ENCODE measurements at places on chromosomes 4 and X.

DNA sequence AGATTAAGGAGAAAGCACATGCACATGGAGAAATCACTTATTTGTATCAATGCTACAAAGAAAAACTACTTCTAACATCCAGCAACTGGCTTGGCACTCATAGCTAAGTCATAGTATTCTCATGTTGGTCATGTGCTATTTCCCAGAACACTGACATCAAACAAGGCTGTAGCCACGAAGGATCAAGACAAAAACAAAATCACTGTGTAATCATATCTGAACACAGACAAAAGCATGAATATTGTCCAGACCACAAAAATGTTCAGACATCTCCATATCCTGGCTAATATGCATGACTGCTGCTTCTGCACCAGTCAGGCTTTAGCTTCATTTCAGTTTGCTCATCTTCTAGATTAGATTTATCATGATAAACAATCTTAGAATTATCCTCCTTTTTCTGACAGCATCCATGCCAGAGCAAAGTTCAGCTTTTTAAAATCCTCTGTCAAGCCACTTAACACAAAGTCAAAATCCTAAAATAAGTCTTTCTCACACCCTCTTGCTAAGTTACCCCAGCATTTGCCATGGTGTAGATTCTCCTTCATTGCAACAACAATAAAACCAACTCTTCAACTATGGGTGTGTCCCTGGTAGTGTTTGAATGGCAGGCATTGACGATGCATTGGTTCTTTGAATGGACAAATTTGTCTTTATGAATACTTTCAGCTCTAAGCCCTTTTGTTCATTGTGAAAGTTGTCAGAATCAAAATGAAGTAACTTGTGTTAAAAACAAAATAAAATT is 39.1 kb upstream of the NPFFR2 start:
- DNase-seq = no peak

DNA sequence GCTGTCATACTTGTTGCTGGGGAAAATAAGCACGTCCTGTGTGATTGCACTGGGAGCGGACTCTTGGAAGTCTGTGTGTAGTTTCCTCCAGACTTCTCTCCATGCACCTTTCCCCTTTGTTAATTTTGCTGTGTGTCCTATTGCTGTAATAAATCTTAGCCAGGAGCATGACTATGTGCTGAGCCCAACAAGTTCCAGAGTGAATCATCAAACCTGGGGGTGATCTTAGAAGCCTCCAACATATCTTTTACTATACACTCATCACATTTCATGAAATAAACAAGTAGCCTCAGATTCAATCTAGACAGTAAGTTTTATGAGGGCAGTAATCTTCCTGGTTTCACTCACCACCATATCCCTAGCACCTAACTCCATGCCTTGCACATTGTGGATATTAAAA is 43.3 kb upstream of the FGF13 start:
- DNase-seq = no peak

DNA sequence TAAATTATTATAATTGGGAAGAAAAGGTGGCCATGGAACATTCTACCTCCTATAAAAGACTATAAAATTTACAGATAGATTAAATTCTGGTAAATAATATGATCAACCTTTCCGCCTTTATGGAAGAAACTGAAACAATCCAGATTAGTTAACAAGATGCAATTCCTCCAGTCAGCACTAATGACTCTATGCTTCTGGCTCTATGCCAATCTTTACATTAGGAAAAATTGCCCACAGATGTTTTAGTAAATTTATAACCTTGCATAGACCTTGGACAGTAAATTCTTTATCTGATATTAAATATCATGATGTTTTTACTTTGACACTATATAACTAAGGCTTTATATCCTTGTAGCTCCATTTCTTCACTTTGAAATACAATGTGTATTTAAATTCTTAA is 2302.5 kb downstream of the ARAP2 start:
- no peak for DNase-seq

DNA sequence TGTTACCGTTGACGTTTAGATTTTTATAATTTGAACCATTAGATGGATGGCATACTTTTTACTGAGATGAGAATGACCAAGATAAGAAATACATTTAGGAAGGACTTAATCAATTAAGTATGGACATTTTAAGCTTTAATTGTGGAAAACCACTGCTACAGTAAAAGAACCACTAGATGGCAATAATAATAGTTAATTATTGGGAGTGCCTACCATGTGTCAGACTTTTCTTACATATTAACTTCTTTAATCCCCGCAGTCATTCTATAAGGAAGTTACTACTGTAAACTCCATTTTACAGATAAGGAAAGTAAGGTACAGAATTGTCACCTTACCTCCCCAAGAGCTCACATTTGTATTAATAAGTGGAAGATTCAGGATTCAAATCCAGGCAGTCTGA is 48.5 kb upstream of the MYOZ2 start:
- DNase-seq = no peak

DNA sequence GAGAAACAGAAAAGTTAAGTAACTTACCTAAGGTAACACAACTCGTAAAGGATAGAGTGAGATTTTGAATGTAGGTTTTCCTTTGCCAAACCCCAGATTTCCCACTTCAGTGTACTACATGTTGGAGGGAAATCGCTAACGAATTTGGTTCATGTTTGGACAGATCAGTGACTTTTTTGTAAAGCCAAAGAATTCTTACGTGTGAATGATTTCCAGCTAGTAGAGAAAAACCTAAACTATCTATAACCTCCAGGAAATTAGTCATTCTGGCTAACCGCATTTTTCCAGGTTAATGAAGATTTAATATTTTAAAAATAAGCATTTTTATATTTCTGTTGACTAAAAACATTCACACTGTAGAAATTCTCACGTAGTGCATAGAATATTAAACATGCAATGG is 7.2 kb downstream of the TENM3 start:
- DNase-seq = no peak

DNA sequence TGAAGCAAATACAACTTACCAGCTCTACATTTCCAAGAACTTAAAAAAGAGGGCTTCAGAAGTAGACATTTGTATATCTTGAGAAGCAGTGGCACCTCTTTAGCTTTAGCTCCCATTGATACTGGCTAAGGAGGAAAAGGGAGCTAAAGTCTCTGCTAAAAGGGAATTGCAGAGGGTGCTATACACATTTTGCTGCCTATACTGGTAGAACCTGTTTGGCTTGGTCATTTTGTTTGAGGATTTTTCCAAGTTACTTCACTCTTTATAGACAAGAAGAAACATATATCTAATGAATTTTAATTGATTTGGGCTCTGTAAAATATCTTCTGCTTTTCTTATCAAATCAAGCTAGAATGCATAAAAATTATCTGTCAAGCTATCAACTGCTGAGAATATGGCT is 11.8 kb downstream of the PAPSS1 start:
- DNase-seq = no peak

DNA sequence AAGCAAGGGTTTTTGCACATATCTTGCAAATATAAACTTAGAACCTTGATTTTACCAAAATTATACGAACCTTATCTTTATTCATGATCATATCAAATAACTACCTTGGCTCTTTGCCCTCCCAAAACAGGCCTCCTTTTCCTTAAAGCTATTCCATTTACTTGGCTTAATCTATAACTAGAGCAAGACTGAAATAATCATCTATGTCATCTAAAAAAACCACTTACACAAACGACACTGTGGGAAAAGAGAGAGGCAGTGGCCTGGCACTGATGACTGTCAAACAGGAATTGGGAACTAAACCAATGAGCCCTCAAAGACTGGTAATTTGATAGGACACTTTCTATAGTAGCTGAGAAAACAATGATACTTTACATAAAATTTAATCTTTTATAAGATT is 11.7 kb upstream of the PTPN13 start:
- DNase-seq = no peak

DNA sequence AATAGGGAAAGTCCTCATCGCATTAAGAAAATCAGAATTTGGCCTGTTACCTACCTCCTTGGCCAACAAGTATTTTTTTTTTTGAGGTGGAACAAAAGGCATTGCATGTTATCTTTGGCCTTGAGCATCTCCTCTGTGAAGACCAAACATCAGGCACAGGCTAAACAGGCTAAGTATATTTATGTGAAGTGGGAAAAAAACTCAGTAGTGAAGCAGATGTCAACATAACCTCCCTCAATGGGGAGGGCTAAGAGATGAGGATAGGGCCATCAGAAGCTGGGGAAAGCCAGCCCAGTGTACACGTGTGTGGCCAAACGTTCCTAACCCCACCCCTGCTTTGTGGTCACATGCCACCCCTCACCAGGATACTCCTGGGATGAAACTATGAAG is 102.5 kb downstream of the FNIP2 start:
- DNase-seq = no peak

GRCh38 chr4:40840985-40841571 is 91.3 kb downstream of the NSUN7 start:
- peak; percentile 65 for DNase-seq

DNA sequence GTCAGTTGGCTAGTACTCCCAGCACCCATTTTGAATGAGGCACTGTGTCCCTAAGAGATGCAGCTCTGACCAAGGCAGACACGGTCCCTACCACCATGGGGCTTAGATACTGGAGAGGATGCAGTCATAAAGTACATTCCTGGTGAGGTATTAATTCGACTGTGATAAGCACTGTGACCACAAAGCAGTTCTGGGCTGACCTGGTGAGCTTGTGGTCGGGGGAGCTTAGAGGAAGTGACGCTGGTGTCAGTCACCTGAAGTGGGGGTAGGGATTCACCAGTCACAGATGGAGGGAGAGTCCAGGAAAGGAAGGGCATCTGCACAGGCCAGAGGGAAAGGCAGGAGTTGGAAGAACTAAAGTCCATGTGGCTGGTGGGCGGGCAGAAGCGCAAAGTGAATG is 15.8 kb upstream of the CLTRN start:
- no peak for DNase-seq

GRCh38 chr4:152678841-152679240 is 956 bp downstream of the TMEM154 start:
- no peak for DNase-seq

GRCh38 chr4:144574509-144574908 is 71.4 kb upstream of the HHIP start:
- DNase-seq = no peak

GRCh38 chr4:48967101-48967500 is 19.0 kb upstream of the CWH43 start:
- no peak for DNase-seq

GRCh38 chrX:136752796-136753195 is 27.9 kb downstream of the ARHGEF6 start:
- no peak for DNase-seq

- DNase-seq = no peak
Observed at GRCh38 chrX:11040405-11040804, 70.7 kb upstream of the HCCS start.

DNA sequence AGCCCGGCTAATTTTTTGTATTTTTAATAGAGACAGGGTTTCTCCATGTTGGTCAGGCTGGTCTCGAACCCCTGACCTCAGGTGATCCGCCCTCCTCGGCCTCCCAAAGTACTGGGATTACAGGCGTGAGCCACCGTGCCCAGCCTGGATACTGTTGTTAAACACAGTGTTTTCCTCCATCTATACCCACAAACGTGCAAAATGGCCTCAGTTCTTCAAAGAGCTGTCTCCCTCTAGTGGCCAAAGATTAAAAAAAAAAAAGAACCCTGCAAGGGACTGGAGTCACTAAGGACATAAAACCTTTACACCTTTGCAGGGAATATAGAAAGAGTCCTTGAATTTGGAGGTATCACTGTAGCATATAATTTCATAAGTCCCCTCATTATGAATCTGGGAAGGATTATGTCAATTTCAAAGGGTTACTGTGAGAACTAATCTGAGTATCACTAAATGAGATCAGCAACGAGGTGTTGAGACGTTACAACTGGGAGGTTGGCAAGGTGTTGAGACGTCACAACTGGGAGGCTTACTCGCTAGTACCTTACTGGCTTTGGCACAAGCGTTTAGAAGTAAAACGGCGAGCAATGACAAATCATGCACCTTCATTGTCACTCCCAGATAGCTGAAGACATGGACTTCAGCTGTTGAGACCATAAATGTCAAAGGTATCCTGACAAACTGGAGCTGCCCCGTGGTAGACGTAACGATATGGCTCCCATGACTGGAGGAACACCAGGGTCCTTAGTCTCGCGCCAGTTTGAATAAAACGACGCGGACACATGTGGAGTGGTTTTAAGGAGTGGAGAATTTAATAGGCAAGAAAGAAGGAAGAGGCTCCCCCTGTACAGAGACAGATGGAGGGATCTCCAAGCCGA is 33.4 kb upstream of the ENPP6 start:
- DNase-seq = no peak

- no peak for DNase-seq
Observed at GRCh38 chr4:158169506-158169905, 3.3 kb downstream of the GASK1B start.

DNA sequence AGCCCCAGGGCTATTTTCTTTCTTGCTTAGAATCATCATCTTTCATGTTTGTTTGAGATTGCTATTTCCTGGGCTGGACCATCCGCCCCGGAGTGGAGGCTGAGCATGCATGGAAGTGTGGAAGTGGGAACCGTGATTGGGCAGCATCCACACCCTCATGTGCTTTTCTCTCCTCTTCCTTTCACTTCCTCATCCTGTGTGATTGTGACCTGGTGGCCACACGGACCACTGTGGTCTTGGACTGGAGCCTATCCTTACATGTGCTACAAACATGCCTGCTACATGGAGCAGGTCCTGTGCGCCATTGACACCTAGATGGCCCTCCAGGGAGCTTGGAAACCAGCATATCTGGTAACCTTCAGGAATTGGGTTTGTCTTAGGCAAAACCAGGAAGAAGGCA is 175.9 kb upstream of the LCORL start:
- DNase-seq = no peak

DNA sequence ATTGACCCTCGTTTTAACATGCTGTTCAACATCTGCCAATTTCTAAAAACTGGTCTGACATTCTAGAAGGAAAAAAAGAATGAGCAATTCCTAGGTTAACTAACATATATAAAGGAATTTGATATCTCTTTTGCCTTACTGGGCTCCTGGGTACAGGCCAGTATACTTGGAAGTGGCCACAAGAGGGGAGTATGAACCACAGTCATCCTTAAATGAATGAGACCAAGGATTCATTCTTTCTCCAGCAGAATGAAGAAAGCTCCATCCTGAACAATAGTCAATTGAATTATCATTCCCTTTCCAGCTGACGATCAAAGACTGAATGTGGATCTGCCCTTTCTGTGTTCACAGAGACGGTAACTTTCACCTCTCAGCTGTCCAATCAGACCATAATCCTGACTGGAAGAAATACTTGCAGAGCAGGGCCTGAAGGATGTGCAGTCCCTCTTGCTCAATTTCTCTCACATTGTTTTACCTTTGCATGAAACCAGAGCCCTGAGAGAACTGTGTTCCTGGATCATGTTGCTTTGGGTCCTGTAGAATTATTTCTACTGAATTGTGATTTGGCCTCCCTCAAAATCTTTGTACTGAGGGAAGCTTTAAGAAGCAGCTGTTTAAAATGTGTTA is 14.8 kb upstream of the SPARCL1 start:
- DNase-seq = no peak

GRCh38 chrX:154056770-154057241 is 37.1 kb upstream of the IRAK1 start:
- DNase-seq = no peak

- DNase-seq = no peak
Observed at GRCh38 chr4:82652062-82652461, 90.3 kb upstream of the TMEM150C start.

Measured in stimulated activated CD8-positive, alpha-beta memory T cell treated with anti-CD3 and anti-CD28 coated beads, Interleukin-15, amount 100 ng/mL, for 48 hours (primary cell).